Lung microvascular endothelial cell (primary cell): ENCODE measurements at places on chromosomes 4 and X. TPM values are rescaled to one million over a fixed set of nuclear protein-coding genes. Genes with fewer than 3 reads are reported as not detected.

JAKMIP1 gene
- total RNA-seq: not detected in 2 replicates

PAGE1 gene
- not detected in 2 replicates for total RNA-seq

TCEAL6 gene
- not detected in 2 replicates for total RNA-seq

FGFR3 gene
- total RNA-seq: 0.79 and 1.3 TPM in 2 replicates

TAF7L gene
- total RNA-seq: under 0.01 TPM in 1 of 2 replicates, not detected in the other
